ENCODE measurements at places on chromosomes 7 and 10. TPM values are rescaled to one million over a fixed set of nuclear protein-coding genes. Genes with fewer than 3 reads are reported as not detected.

The MACC1 gene
- total RNA-seq = not detected

The OR2A42 gene
- total RNA-seq = not detected

The RAPGEF5 gene
- total RNA-seq = 43.2 TPM

The CYP26C1 gene
- total RNA-seq = 2.0 TPM

The HOXA9 gene
- 62.9 TPM for total RNA-seq

The TAS2R4 gene
- 0.88 TPM for total RNA-seq

DNA sequence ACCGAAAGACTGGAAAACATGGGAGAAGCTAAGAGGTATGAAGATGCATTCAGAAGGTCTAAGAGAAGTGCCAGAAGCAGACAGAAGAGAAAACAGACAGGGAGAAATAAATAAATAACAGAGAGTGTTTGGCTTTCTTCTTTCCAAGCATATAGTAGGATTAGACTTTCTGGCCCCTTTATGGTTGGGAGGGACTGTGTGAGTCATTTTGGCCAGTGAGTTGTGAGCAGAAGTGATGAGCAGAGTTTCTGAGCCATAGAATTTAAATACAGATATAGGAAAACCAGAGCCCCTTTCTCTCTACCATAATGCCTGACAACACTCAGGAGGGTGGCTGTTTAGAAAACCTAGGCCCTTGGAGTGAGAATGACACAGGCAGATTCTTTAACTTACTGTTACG lies 171.0 kb downstream of the PPP1R17 start:
- no peak for DNase-seq

DNA sequence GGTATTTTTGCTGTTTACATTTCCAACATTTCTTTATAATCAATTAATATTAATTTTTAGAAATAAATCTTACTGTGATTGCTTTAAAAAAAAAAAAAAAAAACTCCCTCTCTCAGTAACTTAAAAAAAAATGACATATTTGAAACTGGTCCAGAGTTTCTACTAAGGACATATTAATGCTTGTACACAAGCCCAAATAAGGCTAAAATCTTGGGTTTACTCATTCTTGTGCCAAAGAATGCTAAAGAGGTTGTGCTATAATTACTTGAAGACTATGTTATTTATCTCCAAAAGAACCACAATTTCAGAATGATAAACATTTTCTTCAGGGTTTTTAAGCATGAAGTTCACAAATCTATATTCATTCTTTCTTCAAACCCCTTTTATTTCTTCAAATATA lies 39.4 kb upstream of the PHF14 start:
- DNase-seq = no peak

- no peak for DNase-seq
These were observed 97.5 kb downstream of the PFKFB3 start for GRCh38 chr10:6300106-6300783.

GRCh38 chr7:155508376-155509358 lies 37.7 kb downstream of the CNPY1 start:
- no peak for DNase-seq

- no peak for DNase-seq
These were observed 18.6 kb downstream of the NPFFR1 start for GRCh38 chr10:70265032-70265689.

DNA sequence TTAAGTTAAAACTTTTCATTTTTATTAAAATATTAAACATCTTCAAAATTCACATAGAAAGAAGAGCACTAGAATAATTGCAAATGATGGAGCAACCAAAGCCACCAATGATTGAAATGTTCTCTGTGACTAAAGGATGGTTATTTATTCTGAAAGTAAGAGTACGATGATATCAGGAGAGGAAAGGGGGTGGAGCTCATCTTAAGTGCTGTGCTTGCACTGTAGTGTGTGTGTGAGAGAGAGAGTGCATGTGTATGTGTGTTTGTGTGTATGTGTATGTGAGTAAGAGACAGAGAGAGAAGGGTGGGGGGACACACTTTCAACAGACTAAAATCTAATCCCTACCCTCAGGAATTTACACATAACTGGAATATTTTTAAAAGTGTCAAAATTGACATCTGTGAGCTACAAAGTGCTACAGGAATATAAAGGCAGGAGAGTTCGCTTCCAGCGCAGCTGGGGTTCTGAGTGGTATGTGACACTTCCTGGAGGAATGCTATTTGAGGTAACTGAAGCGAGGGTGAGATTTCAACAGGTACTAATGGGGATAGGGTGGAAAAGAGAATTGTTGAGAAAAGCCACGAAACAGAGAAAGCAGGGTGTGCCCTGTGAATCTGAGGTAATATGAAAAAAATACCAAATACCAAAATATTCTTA lies 57.2 kb upstream of the SMNDC1 start:
- DNase-seq = no peak

DNA sequence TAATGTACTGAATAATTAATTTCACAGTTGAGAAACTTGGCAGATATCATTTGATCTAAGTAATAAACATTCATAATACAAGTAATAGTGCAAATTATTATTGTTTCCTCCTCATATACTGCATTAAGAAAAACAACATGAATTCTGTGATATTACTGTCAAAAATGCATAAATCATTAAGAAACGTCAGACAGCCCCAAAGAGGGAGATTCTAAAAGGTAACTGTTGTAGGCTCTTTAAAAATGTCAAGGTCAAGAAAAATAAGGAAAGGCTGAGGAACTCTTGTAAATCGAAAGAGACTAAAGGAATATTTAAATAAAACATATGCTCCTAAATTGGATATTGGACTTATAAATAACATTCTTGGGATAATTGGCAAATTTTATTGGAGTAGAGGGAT lies 67.9 kb downstream of the CABCOCO1 start:
- no peak for DNase-seq

DNA sequence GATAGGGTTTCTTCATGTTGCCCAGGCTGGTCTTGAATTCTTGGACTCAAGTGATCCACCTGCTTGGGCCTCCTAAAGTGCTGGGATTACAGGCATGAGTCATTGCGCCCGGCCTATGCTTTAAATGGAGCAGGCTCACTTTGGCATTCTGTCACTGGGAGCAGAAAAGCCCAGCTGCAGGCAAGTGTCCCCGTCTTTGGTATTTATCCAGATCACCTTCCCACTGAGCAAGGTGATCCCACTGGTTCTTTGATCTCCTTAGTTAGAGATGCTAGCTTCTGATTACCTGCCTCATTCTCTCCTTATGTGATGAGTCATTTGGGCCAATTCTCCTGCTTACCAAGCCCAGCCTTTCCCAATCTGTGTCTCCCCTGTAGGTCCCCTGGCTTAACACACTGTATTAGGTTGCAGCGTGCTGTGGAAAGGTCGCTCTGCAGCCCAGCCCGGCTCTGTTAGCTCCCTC lies 39.3 kb downstream of the SPDYE5 start:
- no peak for DNase-seq

DNA sequence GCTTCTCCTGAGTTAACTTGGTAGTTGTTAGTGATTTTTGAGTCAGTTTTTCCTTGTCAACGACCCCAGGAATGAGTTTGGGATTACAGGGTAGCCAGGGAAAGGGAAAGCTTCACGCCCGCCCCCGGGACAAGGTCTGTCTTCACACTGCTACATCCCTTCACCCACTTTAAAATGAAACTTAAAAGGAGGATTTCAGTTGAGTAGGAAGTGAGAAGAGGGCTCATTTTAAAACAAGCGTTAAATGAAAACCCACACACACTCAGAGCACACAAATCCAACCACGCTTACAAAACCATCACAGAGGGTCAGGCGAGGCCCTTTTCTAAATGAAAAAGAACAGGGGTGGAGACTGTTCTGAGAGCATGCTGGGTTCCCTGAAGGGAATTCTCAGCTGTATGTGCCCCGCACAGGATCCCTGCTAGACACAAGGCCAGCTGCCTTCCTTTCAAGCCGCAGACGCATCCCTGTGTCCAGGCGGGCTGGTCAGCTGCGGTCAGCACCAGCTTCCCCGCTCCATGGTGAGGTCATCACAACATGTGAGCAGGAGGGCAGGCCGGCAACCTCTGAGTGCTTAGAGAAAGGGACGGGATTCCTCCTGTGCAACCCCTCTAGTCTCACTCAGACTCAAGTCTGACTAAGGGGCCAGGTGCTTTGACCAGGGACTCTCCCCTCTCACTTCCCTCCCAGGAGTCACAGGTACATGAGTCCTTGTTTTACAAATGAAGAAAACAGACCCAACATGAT lies 111.8 kb downstream of the EGFR start:
- no peak for DNase-seq

- no peak for DNase-seq
These were observed 199.0 kb downstream of the GPR37 start for GRCh38 chr7:124566583-124566982.

GRCh38 chr10:76514321-76514720 lies 1082.9 kb downstream of the LRMDA start:
- DNase-seq = no peak

DNA sequence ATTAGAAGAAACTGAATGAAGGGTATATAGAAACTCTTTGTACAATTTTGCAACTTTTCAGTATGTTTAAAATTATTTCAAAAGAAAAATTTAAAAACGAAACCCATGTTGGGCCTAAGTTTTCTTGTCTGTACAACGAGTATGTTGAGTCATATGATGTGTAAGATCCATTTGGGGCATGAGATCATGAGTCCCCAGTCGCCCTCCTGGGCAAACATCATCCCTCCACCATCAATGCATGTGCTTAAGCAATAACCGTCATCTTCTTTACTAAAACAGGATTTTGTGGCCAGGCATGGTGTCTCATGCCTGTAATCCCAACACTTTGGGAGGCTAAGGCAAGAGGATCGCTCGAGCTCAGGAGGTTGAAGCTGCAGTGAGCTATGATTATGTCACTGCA lies 54.2 kb upstream of the CDCA7L start:
- no peak for DNase-seq

DNA sequence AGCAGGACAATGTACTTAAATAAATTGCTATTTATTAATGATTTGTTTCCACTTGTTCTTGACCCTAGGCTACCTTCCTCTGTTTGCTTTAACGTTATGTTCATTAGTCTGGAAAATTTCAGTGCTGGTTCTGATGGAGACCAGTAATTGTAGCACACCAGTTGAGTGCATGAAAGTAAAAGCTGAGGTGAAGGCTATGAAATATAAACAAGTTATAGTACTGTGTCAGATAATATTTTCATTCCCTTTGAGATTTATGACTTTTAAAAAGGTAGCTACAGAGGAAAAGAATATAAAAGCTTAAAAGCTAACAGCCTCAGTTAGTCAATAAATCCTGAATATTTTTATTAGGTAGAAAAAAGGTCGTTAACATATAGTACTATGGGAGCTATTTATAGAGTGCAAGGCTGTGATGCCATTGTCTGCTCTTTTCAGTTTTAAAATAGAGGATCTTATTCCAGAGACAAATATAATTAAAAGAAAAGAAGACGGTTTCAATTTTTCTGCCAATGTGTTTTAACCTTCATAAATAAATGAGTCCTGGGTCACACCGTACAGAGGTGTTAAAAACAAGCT lies 351.8 kb upstream of the ETV1 start:
- no peak for DNase-seq

DNA sequence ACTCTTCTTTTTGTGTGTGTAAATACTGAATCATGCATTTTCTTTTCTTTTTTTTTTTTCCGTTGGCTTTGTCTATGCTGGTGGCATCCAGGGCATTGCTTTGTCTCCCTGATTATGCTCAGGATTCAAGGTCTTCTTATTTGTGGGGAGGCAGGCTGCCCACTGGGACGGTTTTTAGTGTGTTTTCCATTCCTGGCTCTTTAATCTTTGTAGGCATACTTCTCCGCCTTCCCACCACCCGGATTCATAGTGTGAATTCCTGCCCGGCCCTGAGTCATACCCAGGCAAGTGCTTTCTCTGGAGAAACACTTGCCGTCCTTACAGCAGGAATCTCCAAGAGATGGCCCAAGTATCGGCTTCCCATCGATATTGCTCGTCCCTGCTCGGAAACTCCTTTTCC lies 5.2 kb downstream of the ZNF655 start:
- no peak for DNase-seq

DNA sequence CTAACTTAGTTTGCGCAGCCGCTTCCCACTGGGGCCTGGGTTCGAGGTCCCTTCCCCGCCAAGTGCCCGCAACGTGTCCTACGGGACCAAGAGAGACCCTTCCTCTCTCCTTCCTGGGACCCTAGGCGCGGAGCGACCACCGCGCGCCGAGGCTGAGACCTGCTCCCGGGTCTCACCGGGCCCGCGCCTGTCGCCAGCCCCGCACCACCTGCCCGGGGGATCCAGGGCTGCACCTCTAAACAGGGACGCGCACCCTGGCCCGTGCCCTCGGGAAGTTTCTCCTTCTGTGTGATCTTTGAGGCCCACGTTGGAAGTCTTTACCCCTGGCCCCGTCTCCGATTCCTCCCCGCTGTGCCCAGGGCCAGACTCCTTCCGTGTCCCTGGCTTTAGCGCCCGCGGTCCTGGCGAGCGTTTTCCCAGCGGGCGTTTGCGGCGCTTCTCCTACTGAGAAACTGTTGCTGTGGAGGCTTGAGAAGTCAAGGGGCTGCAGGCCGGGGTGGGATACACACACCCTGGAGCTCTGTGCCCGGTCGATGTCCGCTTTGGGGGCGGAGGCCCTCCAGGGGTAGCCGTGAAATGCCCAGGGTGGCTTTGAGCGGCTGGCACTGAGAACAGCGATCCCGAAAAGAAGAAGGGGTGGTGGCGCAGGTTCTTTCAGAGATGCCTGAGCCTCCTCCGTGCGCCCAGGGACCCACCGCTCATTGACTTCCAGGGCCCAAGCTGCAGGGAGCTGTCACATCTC lies 575 bp downstream of the PLPP4 start:
- DNase-seq = no peak

GRCh38 chr7:78159545-78159944 lies 361.0 kb downstream of the PHTF2 start:
- no peak for DNase-seq

GRCh38 chr7:48102530-48102929 lies 13.5 kb downstream of the UPP1 start:
- DNase-seq = no peak

- no peak for DNase-seq
These were observed 85.5 kb upstream of the LRRN3 start for GRCh38 chr7:111005445-111005844.

DNA sequence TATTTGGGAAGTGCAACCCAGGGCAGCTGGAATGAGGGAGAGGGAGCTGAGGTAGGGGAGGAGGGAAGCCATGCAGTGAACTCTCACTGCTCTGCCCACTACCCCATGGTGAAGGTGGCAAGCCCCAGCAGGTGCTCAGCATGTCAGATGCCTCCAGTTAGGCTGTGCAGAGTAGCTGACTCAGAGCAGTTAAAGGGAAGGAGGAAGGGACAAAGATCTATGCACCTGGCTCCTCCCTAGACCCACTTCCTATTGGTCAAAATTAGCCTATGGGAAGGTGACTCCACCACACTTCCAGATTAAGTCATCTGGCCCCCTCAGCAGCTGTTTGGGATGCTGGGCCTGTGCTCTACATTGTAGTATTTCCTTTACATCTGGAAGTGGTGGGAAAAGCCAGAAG lies 125.7 kb upstream of the MTPN start:
- no peak for DNase-seq

- no peak for DNase-seq
These were observed 77.6 kb downstream of the VTI1A start for GRCh38 chr10:112524641-112525040.

DNA sequence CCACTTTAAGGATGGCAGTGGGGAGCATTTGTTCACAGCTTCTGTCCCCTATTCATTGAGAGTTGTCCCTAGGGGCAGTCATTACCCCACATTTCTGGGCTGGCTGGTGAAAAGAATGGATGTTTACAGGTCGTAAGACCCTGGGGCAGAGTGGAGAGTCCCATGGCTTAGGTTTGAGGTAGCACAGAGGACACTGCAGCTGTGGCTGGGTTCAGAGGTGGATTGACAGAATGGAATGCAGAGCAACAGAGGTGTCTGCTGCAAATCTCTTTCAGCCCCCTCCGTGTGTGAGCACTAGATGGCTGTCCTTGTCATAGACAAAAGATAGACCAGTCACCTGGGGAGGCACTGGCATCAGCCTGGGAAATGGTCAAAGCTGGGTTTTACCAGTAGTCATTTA lies 141.9 kb downstream of the CACNB2 start:
- DNase-seq = no peak

GRCh38 chr7:150382123-150382843 lies 3.2 kb downstream of the ZNF775 start:
- no peak for DNase-seq
